Cerebellum (tissue), 4 donors: ENCODE measurements at places on chromosomes 11 and 22.

DNA sequence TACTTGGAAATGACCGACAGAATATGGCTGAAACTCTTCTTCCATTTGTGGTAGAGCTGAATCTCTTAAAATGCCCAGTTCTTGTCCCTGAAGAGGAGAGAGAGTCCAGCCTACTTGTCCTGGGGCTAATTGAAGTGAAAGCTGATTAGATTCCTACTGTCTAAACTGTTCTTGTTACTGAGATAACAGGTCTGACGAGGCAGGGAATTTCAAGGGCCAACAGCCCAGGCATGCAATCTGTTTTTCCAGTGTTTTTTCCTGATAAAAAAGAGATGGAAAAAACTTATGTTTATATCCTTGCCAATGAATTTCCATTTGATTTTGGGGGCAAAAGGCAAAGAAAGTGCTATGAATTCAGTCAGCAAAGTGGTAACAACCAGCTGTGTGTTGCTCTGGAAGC lies 195.5 kb downstream of the ETS1 start:
- DNase-seq = no peak

DNA sequence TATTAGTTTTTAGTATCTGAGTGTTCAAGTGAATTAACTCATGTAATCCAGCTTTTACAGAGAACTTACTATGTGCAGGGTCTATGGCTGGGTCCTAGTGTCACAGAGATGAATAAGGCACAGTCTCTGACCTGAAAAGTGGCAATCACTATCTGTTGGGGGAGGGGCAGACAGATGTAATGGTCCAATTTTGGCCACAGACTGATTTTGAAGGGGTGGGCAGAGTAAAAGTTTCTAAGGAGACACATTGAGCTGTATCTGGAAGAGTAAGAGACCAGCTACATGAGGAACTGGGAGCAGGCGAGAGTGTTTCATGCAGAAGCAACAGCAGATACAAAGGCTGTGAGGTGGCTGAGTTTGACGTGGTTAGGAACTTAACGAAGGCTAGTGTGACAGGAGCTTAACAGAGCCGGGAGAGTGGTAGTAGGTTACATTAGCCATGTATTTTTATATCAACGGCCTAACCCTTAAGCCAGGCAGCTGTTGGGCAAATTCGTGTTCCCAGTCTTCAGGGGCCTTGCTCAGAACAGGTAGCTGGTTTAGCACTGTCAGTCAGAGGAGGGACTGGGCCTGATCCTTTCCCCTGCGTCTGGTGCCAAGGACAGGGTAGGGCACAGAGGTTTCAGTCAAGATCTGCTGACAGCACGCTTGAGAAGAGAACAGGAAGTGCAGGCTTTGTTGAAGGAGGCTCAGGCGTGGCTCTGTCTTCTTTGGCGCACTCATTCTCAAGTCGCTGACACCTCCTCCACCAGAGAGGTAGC lies 1.4 kb upstream of the STIM1 start:
- DNase-seq = no peak

DNA sequence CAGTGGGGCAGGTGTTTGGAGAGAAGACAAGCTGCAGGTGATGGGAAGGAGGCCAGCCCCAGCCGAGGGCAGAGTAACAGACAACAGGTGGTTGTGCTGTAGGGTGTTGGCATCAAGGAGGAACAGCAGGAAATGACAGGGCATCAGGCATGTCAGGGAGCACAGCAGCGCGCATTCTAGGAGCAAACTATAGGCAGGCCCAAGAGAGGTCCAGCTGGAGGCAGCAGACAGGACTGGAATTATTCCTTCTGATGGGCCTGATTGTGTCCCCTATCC lies 13.6 kb downstream of the ADM start:
- no peak for DNase-seq

GRCh38 chr11:124200671-124201070 lies 17.5 kb downstream of the OR10D3 start:
- no peak for DNase-seq

DNA sequence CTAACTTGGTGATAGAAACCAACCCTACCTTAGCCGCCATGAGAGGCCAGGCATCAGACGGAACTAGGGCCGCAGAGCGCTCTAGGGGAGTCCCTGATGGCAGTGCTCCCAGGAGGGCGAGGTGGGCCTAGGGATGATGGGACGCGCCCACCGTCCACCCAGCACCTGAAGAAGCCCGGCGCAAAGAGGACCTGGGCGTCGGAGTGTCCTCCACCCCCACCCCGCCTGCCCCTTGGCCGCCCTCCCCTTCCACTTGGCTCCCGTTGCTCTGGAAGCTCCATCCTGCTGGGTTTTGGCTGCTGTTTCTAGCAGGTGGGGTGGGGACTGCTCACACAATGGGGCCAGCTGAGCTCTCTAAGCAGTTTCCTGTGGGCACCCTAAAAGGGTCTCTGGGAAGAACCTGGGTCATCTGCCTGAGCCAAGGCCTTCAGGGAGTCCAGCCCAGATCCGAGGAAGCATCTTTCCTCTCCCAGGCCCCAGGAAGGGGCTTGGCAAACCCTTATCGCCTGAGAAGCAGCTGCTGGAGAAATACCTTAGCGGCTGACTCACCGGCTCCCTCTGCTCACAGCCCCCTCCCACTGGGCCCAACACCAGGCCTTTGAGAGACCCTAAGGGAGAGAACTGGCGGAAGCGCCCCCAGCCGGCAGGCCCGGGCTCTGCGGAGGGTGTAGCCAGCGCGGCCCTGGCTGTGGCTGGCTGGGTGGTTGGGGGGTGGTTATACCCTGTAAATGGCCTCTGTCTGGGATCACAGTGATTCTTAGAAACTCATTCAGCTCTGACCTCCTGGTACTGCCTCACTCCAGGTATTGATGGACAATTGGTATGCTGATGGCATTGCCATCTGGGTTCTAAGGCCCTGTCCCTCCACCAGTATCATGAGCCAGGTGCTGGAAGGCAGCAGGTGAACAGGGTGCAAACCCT lies 19.3 kb downstream of the CREB3L1 start:
- peak; percentile 38 for DNase-seq

- DNase-seq = no peak
Observed at GRCh38 chr22:39718921-39719475, 148.4 kb downstream of the CACNA1I start.

DNA sequence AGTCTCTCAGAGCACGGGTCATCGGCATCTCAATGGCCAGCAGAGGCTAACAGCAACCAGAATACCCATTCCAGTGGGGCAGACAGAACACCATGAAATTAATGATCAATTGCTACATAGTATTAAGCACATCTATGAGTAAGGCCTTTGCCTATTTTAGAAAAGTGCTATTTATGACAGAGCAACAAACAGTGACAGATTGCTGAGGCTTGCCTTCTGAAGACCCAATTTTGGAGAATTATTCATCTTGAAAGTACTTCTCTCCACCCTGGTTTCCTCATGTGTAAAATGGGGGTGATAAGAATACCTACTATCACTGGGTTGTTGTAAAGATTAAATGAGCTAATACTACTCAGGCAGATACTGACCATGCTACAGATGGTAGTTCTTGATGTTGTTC lies 232.7 kb downstream of the TENM4 start:
- no peak for DNase-seq

GRCh38 chr11:95358511-95359340 lies 127.7 kb upstream of the SESN3 start:
- no peak for DNase-seq

DNA sequence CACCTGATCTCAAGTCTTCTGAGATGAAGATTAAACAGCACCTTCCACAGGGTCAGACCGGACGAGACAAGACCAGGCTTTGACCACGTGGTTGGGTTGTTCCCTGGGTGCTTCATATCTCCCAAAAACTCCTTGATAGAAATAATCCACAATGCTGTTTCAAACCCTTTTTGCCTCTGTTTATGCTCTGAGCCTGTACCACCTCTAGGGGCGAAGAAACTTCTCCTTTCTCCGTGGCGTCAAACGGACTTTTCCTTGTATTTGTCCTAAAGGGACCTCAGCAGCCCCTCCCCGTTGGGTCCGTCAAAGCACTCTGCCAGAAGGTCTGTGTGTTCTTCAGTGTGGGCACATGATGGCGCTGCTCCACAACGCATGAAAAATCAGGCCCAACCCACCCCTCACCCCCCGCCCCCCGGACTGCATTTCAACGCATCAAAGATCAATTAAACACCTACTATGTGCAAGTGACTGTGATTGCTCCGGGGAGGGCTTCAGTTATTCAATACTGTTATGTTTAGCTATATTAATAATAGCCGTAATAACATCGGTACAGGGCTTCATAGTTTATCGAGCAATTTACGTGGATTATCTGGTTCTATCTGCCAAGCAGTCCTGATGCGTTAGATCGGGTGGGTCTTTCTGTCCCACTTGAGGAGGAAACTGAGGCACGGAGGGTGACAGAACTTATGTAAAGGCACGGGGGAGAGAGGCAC lies 17.3 kb upstream of the EIF3D start:
- peak; percentile 79 for DNase-seq

DNA sequence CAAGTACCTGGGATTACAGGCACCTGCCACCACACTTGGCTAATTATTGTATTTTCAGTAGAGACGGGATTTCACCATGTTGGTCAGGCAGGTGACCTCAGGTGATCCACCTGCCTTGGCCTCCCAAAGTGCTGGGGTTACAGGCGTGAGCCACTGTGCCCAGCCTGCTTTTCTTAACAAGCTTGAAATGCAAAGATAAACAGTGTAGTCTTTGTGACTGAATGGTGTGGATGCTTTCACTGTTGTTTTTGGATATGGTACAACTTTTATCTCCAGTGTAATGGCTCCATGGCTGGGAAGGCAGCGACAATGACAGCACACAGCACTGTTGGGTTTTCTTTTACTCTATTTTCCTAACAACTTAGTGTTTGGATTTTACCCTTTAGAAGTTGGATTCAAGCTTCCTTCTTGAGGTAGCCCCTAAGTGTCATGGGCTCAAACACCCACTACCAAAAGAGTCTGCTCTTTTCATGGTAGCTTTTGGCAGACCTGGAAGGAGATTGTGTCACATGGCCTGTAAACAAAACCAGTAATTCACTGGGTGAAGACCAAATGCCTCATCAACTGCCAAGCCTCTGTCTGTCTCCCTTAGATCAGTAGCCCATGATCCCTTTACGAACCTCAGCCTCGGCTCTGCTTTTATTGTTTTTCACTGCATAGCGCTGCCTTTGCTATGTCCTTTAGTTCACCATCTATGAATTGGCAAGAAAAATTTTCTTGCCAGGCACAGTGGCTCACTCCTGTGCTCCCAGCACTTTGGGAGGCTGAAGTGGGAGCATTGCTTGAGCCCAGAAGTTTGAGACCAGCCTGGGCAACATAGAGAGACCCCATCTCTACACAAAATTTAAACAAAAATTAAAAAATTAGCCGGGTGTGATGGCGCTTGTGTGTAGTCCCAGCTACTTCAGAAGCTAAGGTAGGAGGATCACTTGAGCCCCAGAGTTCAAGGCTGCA lies 6.4 kb downstream of the VPS51 start:
- DNase-seq = no peak

- peak; percentile 58 for DNase-seq
Observed at GRCh38 chr22:30304495-30305244, 15.4 kb upstream of the CASTOR1 start.

DNA sequence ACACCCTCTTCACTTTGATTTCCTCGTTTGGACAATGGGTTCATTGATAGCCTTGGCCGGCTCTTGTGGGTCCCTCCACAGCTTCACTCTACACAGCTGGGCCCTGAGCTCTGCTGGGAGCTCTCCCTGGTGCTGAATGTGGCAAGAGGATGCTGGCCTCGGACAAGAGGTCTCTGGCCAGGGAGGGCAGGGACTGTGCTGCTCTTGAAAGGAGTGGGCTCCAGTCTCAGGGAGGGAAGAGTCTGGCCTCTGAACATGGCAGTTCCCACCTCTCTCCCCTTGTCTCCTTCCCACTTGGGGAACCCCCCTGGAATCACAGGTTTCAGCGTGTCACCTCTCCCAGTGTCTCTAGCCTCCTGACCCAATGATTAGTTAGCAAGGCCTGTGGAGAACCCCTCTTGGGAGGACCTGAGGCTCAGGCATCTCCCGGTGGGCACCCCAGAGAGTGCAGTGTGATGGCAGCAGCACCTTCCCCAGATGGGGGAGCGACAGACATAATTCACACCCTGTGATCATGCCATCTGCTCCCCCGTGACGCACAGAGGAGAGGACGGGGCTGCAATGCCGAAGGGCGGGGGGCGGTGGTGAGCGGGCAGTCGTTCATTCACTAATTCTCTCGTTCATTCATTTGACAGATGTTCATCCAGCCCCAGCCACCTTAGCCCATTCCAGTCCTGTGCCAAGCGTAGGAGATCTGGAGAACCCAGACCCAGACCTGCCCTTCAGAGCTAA lies 2.8 kb upstream of the CABP7 start:
- DNase-seq = no peak

GRCh38 chr11:60563553-60564235 lies 48.5 kb downstream of the MS4A13 start:
- no peak for DNase-seq

GRCh38 chr22:41682033-41682807 lies 6.4 kb downstream of the SNU13 start:
- DNase-seq = peak; percentile 94

GRCh38 chr11:98130117-98130625 lies 890.6 kb upstream of the CNTN5 start:
- no peak for DNase-seq

GRCh38 chr11:130515829-130516553 lies 67.5 kb downstream of the ADAMTS15 start:
- DNase-seq = no peak

- DNase-seq = no peak
Observed at GRCh38 chr11:73428699-73429098, 52.5 kb downstream of the RELT start.

- DNase-seq = no peak
Observed at GRCh38 chr22:27065279-27065678, 407.9 kb downstream of the MIAT start.

DNA sequence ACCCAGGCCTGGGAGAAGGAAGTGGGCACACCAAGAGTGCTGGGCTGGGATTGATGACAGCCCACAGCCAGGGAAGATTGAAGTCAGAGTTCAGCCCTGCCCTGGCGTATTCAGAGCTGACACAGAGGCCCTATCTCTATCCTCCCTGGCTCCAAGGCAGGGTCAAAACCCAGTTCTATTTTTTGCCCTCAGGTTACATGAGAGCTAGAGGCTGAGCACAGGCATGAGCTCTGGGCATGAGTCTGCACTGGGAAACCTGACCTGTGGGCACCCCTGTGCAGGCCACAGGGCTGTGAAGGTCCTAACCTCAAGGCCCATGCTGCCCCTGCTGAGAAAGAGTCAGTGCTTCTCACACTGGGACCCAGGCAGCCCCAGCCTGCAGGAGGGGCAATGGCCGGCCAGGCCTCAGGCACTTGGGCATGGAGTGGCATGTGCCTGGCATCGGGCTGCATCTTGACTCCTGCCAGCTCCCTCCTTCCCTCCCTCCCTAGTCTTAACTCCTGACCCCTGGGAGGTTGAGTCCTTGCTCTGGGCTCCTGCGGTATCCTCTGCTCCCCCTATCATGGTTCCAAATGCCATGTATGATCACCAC lies 5.4 kb downstream of the SLC35E4 start:
- no peak for DNase-seq
